ENCODE measurements at places on chromosomes 1 and 21.

DNA sequence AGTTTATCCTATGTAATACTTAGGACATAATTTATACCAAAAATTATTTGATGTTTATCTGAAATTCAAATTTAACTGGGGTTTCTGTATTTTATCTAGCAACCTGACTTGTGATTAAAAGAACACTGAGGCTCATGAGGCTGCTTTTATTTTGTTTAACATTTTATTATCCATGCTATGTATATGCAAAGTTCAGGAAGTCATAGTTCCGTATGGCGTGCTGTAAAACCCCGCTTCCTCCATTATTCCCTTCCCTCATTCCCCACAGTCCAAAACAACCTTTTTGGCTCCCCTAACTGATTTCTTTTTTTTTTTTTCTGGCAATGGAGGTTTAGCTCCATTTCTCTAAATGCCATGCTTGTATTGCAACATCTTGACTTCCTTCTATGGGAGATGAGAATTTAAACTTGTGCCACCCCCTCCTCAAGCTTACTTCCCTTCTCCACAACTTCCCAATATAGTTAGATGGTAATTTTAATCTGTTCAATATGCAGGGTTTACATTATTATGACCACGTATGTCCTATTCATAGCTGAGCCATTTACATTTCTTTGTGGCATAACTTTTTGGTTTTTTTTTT, 138.0 kb upstream of the DNAH14 start:
- DNase-seq = no peak

DNA sequence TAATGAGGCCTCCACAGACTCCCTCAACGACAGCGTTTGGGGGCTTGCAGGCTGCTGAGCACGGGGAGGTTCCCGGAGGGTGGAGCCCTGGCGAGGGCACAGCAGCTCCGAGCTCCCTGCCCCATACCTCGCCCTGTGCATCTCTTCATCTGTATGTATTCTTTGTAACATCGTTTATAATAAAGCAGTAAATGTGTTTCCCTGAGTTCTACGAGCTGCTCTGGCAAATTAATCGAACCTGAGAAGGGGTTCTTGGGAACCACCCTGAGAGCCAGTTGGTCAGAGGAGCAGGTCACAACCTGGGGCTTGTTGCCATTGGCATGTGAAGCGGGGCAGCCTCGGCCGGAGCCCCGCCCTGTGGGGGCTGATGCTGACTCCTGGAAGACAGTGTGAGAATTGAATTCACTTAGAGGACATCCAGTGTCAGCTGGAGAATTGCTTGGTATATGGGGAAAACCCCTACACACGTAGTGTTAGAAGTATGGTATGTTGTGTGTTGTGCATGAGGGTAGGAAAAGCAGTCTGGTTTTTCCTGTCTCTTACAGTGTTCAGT, 11.5 kb downstream of the SLC37A1 start:
- no peak for DNase-seq

GRCh38 chr1:86453664-86454063, 15.1 kb upstream of the CLCA1 start:
- no peak for DNase-seq

DNA sequence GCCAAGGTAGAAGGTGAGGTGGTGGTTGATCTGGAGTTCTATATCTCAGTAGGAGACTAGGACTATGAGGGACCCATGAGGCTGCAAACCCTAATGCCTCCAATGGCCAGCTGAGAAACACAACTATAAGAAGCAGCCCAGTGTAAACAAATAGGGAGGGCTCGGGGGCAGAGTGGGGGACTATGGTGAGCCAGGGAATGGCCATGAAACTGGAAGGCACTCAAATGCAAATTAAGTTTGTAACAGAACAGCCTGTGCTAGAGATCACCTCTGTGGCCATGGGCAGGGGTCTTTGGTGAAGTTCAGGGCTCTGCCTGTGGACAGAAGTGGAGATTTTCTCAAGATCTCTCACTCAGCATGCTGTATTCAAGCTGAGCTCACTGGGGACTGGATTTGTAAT, 187.1 kb downstream of the GRIK3 start:
- no peak for DNase-seq

GRCh38 chr1:210022044-210022443, 84.0 kb downstream of the SYT14 start:
- no peak for DNase-seq

GRCh38 chr1:40610156-40610555, 55.3 kb downstream of the RIMS3 start:
- no peak for DNase-seq

GRCh38 chr1:201332616-201333335, 44.7 kb downstream of the TNNT2 start:
- no peak for DNase-seq

GRCh38 chr1:244970236-244970743, 105.9 kb upstream of the HNRNPU start:
- peak; percentile 52 for DNase-seq

- DNase-seq = no peak
Observed at GRCh38 chr1:19332832-19333231, 20.7 kb downstream of the SLC66A1 start.

DNA sequence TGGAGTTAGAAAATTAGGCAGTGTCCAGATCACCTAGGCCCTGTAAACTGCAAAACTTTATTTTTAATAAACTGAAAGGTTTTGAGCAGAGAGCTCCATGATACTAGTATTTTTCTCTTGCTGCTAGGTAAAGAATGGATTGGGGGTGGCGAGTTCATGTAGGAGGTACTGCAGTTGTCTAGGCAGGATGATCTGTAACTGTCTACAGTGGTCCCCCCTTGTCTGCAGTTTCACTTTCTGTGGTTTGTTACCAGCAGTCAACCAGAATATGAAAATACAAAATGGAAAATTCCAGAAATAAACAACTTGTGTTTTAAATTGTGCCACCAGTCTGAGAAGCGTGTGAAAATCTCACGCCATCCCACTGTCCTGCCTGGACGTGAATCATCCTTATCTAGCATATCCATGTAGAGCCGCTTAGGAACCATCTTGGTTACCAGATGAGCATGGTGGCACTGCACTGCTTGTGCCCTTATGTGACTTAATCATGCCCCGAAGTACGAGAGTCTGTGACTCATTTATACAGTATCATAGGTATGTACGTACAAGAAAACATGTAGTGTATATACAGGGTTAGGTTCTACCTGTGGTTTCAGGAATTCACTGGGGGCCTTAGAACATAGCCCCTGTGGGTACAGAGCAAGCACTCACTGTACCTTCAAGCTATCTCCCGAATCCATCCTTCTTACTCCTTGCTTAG, 94.2 kb downstream of the AHCTF1 start:
- no peak for DNase-seq

DNA sequence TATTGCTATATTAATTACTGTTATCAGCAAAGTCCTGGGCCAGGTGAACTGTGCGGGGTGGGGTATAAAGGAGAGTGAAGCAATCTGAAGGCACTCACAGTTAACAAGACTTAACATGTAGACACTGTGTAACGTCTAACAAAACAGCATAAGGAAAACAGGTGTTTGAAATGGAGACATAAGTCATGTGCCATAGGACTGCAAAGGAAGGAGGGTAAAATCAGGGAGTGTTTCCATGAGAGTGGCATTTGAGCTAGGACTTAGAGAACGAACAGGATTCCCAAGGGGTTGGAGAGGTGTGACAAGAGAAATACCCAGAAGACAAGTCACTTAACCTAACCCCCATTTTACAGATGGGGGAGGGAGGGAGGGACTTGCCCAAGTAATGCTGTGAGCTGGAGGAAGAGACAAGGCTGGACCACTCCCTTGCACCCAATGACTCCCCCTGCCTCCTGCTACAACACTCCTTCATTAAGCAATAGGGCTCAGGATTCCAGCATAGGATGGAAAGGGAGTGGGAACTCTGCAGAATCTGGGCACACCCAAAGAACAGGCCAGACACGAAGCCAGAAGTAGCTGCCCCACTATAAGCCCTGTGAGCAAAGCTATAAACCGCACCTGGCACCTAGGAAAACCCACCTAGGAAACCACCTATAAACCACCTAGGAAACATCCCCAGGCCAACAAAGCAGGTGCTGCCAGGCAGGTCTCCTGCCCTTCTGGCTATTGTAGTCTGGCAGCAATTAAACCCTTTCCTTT, 6.6 kb downstream of the PEF1 start:
- no peak for DNase-seq

GRCh38 chr1:193703121-193703520, 516.7 kb upstream of the B3GALT2 start:
- DNase-seq = no peak

DNA sequence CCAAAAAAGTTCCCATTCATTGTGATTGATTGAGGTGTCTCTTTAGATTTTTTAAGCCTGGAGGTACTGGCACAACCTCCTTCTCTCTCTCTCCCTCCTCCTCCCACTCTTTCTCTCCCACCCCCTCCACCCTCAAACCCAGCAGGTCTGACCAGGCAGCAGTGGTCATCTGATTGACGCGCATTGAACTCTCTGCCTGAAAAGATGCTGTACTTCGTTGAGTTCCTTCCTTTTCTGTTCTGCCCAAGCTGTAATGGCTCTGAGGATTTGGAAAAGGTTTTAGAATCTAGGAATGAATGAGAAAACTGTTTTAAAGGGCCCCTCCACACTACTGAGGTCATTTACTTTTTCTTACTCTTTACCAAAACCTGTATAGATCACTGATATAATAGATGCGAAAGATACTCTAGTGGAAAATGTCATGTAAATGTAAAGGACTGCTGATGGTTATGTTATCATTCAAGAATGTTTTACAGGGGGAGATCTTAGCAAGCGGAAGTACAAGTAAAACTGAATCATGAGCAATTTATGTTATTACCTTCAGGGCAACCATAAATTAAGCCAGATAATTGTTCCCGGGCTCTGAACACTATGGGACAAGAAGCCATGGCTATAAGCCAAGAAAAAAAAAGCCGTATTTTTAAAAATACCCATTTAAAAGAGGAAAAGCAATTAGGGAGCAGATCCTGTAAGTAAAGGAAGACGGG, 25.2 kb upstream of the DYRK1A start:
- no peak for DNase-seq

DNA sequence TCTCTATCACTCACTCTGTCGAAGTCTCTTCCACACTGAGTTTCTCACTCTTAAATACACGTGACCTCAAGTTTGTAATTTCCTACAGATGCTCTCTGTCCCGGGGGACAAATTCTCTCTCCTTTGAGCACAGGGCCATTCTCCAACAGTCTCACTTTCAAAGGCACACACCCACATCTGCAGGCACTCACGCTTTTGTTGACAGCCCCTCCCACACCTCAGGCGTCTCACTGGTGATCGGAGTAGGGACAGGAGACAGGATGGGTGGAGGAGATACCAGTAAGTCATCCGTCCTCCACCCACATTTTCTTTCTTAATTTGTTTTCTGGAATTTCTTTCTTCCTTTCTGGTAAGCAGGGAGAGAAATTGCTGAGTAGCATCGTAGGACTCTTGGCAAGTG, 40.6 kb upstream of the GREM2 start:
- no peak for DNase-seq

DNA sequence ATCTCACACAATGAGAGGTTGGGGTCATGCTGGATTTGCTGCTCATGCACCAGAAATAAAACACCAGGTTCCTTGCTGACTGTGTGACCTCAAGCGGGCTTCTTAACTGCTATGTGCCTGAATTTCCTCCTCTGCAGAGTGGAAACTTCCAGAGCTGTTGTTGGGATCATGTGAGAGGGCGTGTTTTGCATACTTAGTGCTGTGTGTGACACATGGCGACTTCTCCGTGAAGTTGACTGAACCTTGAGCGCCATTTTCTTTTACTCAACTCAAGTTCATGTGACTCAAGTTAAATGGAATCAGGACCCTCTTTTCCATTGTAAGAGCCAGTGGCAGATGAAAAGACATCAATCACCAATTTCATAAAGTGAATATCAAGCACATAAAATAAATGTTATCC, 224.0 kb downstream of the KIF26B start:
- DNase-seq = no peak

DNA sequence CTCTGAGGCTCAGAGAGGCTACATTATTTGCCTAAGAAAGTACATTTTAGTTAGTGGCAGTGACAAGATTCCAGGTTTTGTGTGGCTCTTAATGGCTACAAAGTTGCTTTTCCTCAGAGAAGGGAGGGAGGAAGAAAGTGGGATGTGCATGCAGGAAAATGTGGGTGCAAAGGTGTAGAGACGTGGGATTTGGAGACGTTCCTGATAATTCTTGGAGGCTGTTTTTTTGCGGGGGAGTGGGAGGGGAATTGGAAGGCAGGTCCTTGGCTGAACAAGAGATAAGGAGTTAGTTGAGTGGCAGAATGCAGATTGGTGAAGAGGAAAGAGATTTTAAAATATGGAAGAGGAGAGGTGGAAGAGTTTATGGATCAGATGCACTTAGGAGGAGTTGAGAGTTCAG, 258.1 kb downstream of the GRIK3 start:
- no peak for DNase-seq

DNA sequence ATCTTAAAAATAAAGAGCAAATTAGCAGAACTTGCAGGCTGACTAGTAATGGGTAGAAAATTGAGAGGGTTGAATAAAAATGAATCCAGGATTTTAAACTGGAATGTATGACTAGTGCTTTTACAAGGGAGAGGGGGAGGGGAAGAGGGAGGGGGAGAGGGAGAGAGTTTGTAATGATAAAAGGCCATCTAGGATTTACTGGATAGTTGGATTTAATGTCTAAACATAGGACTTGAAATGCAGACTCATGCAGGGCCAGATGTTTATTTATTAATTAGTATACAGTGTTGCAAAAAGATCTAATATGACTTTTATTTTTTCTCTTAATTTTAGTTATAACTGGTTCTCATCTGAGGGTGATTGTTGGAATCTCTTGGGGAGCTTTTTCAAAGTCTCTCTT, 4.3 kb downstream of the ZNF326 start:
- DNase-seq = no peak

- DNase-seq = no peak
Observed at GRCh38 chr1:157240495-157241184, 102.4 kb upstream of the ETV3 start.

GRCh38 chr1:58683519-58683918, 16.3 kb downstream of the MYSM1 start:
- no peak for DNase-seq

DNA sequence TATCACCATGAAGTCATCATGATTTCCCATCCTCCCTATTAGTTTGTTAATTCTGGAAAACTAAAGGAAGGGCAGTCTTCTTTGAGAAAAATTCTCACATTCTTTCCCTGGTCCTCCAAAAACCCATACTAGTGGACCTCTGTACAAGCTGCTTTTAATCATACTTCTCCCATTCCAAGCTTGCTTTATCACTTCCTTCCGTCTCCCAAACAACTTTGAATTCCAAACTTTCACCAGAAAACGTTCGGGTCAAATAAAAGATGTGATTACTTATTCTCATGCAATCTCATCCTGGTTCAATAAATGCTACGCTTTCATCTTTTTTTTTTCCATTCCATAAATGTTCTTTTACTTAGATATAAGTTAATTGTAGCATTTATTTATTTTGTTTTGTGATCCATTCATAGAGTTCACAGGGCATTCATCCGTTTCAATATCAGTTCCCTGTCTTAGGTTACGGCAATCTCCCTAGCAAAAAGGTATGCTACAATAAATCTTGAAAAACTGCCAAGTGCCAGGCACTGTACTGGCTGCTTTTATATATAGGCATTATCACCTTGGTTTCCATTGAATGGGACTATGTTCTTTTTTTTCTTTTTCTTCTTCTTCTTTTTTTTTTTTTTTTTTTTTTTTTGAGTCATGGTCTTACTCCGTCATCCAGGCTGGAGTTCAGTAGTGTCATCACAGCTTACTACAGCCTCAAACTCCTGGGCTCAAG, 100.2 kb upstream of the GREM2 start:
- no peak for DNase-seq

Data from stimulated activated CD4-positive, alpha-beta T cell treated with anti-CD3 and anti-CD28 coated beads, Interleukin-1b, Interleukin-23, amount 100 ng/mL, for 24 hours (primary cell).